Stomach (tissue), 19 donors: ENCODE measurements at places on chromosomes 4 and X. TPM values are rescaled to one million over a fixed set of nuclear protein-coding genes. Genes with fewer than 3 reads are reported as not detected.

DNA sequence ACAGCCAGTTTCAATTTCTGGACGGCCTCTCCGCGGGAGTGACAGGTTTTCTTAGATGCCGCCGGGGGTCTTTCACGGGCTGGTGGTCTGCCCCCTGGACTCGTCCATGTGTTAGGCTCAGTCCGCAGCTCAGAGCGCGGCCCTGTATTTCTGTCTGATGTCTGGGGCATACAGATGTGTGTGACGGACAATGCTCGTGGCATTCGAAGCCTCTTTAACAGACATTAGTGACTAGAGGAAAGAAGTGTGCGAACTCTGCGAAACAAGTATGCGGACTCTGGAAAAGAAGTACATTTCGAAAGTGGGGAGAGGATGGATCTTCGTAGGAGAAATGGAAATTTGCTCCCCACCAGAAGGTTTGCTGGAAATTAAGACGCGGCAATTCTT lies 793 bp upstream of the DCUN1D4 start:
- peak overlapping the region; percentile 86 for H3K4me3 ChIP-seq
- peaks cover 13% of the 10 kb centered on the region for H3K4me1 ChIP-seq
- no peak for DNase-seq
- no peaks in the 10 kb centered on the region for H3K36me3 ChIP-seq

DNA sequence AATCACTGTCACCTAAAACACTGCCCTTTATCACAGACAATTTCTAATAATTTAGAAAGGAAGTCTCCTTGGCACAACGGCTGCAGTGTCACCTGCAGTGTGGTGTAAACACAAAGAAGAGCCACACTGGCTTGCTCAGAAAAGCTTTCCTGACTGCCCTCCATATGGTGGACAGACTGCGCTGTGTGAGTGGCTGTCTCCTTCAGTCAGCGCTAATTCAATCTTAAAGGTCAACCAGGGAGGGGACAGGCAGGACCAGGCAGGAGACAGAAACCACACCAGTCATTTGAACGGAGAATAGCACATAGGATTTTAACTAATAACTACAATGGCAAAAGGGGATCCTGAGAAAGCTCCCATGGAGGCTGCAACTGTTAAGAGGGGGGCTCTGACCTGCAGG lies 132.1 kb downstream of the NSUN7 start:
- no peak for DNase-seq
- H3K27me3 ChIP-seq = no peaks in the 10 kb centered on the region
- no peak overlapping the region for H3K27ac ChIP-seq
- peaks cover 52% of the 10 kb centered on the region for H3K36me3 ChIP-seq
- H3K4me3 ChIP-seq = no peak overlapping the region

DNA sequence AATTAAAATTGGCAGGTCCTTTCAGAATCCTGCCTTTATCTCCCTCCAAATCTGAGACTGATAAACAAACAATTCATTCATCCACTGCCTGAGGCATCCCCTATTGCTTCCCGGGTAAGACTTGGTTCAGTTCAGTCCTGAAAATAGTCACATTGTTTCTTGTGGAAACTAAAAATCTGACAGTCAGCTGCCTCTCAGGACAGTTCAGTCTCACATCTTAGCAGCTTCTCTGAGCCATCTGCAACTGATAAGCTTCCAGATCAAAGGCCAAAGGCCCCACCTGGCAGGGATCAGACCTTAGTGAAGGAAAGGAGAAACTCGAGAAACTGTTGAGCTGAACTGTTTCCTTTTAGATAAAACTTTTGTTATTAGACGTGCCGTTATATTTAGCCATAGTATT lies 264.5 kb downstream of the IL15 start:
- no peaks in the 10 kb centered on the region for H3K4me1 ChIP-seq
- no peak for DNase-seq
- H3K27ac ChIP-seq = no peak overlapping the region
- no peaks in the 10 kb centered on the region for H3K36me3 ChIP-seq
- no peaks in the 10 kb centered on the region for H3K27me3 ChIP-seq

The USP26 gene
- total RNA-seq = not detected

- H3K4me3 ChIP-seq = no peak overlapping the region
- peaks cover 11% of the 10 kb centered on the region for H3K4me1 ChIP-seq
- no peak for DNase-seq
Measured at GRCh38 chr4:14853176-14853943, 148.9 kb upstream of the CPEB2 start.

The TECRL gene
- total RNA-seq = not detected

The ETDA gene
- total RNA-seq = not detected

GRCh38 chrX:104728456-104728855 lies 162.5 kb downstream of the IL1RAPL2 start:
- no peak overlapping the region for H3K27ac ChIP-seq
- H3K36me3 ChIP-seq = no peaks in the 10 kb centered on the region
- no peak for DNase-seq
- no peaks in the 10 kb centered on the region for H3K27me3 ChIP-seq
- H3K4me1 ChIP-seq = no peaks in the 10 kb centered on the region
- H3K4me3 ChIP-seq = no peak overlapping the region

DNA sequence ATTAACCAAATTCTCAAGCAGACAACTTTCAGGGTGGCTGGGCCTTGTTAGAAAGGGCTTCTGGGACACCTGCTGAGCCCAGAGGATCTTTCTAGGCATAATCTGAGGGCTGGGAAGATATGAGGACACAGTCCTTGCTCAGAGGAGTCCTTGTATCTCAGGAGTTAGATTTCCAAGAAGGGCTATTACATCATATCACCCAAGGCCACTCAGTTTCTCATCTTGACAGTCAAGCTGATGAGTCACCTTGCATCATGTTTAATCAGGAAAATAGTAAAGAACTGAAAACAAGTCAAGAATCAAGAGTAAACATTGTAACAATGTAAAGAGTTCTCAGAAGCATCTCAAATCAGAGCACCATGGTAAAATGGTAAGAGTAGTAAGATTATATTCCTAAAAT lies 4.0 kb downstream of the PCYT1B start:
- H3K4me1 ChIP-seq = peaks cover 8% of the 10 kb centered on the region
- no peak overlapping the region for H3K27ac ChIP-seq
- H3K4me3 ChIP-seq = no peak overlapping the region
- no peak for DNase-seq

The GPC4 gene
- 32.1 TPM for total RNA-seq

- H3K4me1 ChIP-seq = peaks cover 25% of the 10 kb centered on the region
- H3K36me3 ChIP-seq = peaks cover 22% of the 10 kb centered on the region
- peak; percentile 50 for DNase-seq
- H3K4me3 ChIP-seq = no peak overlapping the region
- no peaks in the 10 kb centered on the region for H3K27me3 ChIP-seq
- H3K27ac ChIP-seq = peak overlapping the region; percentile 36
Measured at GRCh38 chr4:48375651-48376304, 34.4 kb downstream of the SLAIN2 start.

The ASB9 gene
- total RNA-seq = 9.0 TPM

DNA sequence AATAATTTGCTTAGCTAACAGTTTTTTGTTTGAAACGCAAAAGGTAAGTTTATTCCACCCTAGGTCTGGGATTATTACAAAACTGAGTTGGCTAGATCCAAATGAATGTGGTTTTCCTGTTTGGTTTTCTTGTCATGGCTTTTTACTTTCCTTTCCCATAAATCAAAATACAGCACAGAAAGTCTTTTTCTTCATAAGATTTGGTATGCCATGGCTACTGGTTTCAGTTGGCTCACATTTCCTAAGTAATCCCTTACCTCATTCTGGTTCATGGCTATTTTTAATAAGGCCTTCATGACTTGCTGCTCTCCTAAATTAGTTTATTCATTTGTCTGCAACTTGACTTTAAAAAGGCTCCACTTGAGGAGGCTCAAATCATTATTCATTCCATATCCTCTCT lies 12.9 kb upstream of the PAK3 start:
- H3K27me3 ChIP-seq = no peaks in the 10 kb centered on the region
- no peaks in the 10 kb centered on the region for H3K36me3 ChIP-seq
- no peaks in the 10 kb centered on the region for H3K4me1 ChIP-seq
- H3K27ac ChIP-seq = no peak overlapping the region
- no peak overlapping the region for H3K4me3 ChIP-seq
- DNase-seq = no peak

GRCh38 chrX:2635342-2635741 lies 55.8 kb upstream of the CD99 start:
- no peaks in the 10 kb centered on the region for H3K27me3 ChIP-seq
- no peak overlapping the region for H3K27ac ChIP-seq
- DNase-seq = no peak
- no peaks in the 10 kb centered on the region for H3K4me1 ChIP-seq

- H3K36me3 ChIP-seq = no peaks in the 10 kb centered on the region
- DNase-seq = peak; percentile 83
- no peaks in the 10 kb centered on the region for H3K4me1 ChIP-seq
Measured at GRCh38 chr4:121252224-121252806, 88.2 kb upstream of the TNIP3 start.

The AADAT gene
- total RNA-seq = 5.8 TPM

GRCh38 chr4:79015411-79015810 lies 76.2 kb upstream of the PAQR3 start:
- H3K27ac ChIP-seq = no peak overlapping the region
- H3K27me3 ChIP-seq = no peaks in the 10 kb centered on the region
- H3K4me1 ChIP-seq = no peaks in the 10 kb centered on the region
- no peak overlapping the region for H3K4me3 ChIP-seq

- no peaks in the 10 kb centered on the region for H3K4me1 ChIP-seq
- H3K27me3 ChIP-seq = peaks cover 8% of the 10 kb centered on the region
- H3K27ac ChIP-seq = no peak overlapping the region
- DNase-seq = no peak
Measured at GRCh38 chrX:968148-968965, 244.1 kb downstream of the CRLF2 start.

DNA sequence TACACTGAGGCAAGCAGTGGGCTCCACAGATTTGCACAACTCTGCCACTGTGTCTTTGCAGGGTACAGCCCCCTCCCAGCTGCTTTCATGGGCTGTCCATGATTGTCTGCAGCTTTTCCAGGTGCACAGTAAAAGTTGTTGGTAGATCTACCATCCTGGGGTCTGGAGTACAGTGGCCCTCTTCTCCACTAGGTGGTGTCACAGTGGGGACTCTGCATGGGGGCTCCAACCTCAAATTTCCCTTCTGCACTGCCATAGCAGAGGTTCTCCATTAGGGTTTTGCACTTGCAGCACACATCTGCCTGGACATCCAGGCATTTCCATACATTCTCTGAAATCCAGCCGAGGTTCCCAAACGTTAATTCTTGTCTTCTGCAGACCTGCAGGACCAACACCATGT lies 1002.3 kb downstream of the FAM133A start:
- DNase-seq = no peak
- no peaks in the 10 kb centered on the region for H3K36me3 ChIP-seq
- no peak overlapping the region for H3K27ac ChIP-seq
- no peaks in the 10 kb centered on the region for H3K4me1 ChIP-seq
- H3K27me3 ChIP-seq = no peaks in the 10 kb centered on the region
- no peak overlapping the region for H3K4me3 ChIP-seq
